ENCODE measurements at places on chromosomes 13 and 19. TPM values are rescaled to one million over a fixed set of nuclear protein-coding genes. Genes with fewer than 3 reads are reported as not detected.

ZNF577 gene
- 64.8 TPM for total RNA-seq

PSG1 gene
- total RNA-seq: not detected

C2CD4C gene
- total RNA-seq: 20.8 TPM

SAE1 gene
- 96.2 TPM for total RNA-seq

MEIOSIN gene
- total RNA-seq: not detected

GRIK5 gene
- 13.9 TPM for total RNA-seq

CYP4F2 gene
- total RNA-seq: not detected

NOVA2 gene
- total RNA-seq: 8.6 TPM

INSR gene
- total RNA-seq: 93.3 TPM
